H9 (cell line): ENCODE measurements at places on chromosomes 2 and 18.

DNA sequence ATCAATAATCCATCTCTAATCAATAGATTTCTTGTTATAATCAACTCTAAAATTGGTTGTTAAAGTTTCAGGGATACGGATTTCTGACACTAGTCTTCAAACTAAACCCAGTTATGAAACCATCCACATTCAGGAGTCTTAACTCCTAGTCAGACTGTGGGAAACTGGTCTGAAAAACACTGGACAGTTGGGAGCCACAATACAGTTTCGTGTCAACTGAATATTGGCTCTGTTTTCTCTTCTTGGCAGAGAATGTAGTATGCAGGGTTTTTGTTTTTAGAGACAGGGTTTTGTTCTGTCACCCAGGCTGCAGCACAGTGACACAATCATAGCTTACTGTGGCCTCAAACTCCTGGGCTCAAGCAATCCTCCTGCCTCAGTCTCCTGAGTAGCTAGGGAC, 123.1 kb downstream of the RTTN start:
- no peak for DNase-seq

DNA sequence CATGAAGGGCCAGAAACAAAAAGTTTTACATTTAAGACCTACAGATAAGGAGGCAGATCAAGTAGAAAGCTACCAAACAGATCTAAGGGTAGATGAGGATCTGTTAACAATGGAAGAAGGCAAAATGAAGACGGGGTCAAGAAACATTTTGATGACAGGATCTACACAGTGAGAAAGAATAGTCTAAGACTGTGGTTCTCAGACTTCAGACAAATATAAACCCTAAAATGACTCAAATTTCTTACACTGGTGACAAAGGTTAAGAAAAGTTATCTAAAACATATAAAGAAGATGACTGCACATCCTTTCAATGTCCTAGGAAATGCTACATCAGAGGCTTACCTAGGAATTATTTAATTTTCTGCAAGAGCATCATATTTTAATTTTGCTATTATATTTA, 34.4 kb downstream of the TRIP12 start:
- DNase-seq, result no peak

GRCh38 chr2:220373878-220374277, 746.4 kb downstream of the SLC4A3 start:
- no peak for DNase-seq

DNA sequence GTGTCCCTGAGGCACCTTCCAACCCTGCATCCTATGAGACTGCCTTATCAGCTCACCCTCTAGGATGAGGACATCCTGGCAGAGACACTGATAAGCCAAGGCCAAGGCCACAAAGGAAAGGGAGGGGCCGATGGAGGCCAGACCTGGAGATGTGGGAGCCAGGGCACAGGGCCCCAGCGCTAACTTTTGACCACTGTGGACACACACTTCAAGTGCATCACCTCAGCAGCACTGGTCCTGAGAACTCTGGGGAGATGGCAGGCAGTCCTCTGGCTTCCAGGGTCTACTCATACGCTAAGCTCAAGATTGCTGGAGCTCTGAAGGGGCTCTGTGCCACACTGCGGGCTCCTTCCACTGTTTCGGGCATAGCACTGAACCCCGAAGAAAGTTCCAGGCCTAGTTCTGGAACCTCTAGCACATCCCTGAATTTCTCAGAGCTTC, 100.2 kb upstream of the ID2 start:
- no peak for DNase-seq

DNA sequence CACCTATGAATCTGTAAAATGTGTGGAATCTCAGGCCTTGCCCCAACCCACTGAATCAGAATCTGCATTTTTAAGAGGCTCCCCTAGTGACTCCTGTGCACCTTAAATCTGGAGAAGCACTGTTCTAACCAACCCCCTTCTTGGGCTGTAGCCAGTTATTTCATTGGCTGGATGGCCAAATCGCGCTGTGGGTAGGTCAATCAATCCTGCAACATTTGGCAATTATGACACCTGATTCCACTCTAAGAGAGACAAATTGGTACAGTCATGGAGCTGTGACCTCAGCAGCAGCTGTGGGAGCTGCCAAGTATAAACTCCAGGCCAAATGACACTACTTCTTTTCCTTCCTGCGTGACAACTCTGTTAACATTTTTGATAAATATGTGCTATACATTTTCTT, 208.7 kb downstream of the CLIP4 start:
- DNase-seq, result no peak

GRCh38 chr2:98772536-98772935, 41.6 kb upstream of the MGAT4A start:
- DNase-seq, result no peak

- no peak for DNase-seq
These were observed 85.3 kb downstream of the CDK15 start for GRCh38 chr2:201891676-201892075.

DNA sequence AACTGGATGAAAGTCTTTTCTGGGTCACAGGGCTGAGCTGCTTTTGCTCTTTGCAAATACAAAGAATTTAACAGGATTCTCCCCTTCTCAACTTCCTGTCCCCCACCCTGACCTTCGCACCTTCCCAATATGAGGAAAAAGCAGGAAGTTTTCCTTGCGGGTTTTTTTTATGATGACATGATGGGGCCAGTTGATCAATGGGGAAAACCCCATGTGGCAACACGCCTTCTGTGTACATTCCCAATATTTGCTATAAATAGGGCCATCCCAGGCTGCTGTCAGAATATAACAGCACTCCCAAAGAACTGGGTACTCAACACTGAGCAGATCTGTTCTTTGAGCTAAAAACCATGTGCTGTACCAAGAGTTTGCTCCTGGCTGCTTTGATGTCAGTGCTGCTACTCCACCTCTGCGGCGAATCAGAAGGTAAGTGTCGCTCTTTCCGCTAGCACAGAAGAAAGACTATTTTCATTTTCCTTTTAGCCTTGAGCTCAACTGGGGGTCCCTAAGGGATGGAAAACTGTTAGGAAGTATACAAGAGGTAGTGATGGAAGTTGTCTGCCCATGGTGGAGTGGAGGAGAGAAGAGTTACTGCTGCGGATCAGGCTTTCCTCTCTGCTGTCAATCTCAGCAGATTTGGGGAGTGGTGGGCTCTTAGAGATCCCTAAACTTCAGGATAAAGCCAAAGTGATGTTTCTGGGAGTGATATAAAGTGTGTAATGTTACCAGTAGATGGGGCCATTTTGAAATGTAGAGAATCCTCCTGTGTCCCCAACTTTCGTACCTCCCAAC, at the start of gene CCL20:
Gene CCL20, plus strand, starts transcription at position 281 of the 792 bp plus-strand sequence. Its CDS starts 70 bp downstream, at position 351.
- no peak for DNase-seq

DNA sequence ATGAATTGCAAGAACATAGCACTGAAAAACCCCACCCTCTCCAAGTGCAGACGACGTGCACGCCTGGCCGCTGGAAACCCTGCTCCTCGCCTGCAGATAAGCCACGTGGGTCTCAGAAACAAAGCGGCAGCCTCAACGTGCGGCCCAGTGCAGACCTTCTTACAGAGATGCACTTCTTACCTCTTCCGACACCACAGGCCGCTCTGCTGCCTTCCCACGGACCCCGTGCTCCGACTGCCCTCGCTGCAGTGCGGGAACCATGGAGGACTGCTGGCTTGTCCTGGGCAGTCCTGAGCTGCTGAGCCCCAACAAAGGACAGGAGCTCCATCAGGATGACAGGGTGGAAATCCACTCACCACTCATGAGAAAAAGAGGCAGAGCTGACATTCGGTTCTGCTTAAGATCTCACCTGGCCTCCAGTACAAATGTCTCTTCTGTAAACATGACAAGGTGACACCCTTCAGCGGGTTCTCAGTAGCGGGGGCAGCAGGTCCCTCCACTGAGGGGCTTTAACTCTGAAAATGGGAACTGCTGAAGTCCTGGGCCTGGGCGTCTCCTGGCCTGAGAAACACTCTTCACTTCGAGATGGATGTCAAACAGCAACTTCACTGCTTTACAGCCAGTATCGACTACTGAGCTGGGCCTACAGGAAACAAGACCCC, 6.2 kb downstream of the COPS9 start:
- peak; percentile 5 for DNase-seq

DNA sequence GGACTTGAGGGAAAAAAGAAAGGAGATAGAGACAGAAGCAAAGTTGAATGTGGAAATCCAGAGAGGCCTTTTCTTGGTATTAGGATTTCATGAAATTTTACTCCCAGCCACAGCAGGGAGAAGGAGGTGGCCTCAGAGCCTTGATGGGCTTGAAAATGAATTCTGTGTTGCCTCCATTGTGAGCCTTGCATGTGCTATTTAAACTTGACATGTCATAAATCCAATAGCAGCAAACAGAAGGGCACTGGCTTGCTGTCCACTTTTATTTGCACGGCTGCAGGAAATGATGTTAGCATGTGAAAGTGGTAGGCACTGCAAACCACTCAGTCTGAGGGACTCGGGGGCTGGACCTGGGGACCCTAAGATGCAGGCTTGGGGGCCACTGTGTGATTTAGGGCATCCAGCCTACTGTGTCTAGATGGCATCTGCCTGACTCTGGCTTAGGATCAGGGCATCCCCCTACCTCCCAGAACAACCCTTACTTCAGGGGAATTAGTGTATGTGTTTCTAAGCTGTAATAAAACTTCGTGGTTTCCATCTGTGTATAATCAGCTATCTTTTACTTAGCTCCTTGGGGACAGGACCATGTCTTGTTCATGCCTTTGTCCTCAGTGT, 139.1 kb upstream of the SKOR2 start:
- peak; percentile 8 for DNase-seq

GRCh38 chr2:216119986-216120385, 10.8 kb downstream of the XRCC5 start:
- DNase-seq, result no peak

GRCh38 chr18:10518595-10519255, 7.1 kb upstream of the NAPG start:
- DNase-seq, result no peak

GRCh38 chr2:237207646-237208045, 122.0 kb downstream of the COPS8 start:
- DNase-seq, result no peak

GRCh38 chr2:172472446-172473033, 45.2 kb downstream of the ITGA6 start:
- no peak for DNase-seq

GRCh38 chr2:46098621-46099062, 198.6 kb upstream of the EPAS1 start:
- DNase-seq, result no peak
